ENCODE measurements at places on chromosomes 16 and 17.

DNA sequence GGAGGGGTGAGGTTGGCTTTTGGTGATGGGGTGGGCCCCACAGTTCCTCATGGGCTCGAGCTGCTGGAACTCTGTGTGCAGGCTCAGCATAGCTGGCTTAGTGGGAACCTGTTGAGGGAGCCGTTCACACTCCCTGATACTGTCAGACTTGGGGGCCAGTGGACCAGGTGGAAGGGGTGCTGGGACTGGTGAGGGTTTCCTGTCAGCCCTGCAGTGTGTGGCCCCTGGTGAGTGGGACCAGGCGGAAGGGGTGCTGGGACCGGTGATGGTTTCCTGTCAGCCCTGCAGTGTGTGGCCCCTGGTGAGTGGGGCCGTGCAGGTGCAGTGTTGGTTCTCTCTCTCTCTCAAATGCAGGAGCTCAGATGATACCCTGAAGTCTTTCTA is 45.1 kb upstream of the ZNF750 start:
- DNase-seq = no peak

DNA sequence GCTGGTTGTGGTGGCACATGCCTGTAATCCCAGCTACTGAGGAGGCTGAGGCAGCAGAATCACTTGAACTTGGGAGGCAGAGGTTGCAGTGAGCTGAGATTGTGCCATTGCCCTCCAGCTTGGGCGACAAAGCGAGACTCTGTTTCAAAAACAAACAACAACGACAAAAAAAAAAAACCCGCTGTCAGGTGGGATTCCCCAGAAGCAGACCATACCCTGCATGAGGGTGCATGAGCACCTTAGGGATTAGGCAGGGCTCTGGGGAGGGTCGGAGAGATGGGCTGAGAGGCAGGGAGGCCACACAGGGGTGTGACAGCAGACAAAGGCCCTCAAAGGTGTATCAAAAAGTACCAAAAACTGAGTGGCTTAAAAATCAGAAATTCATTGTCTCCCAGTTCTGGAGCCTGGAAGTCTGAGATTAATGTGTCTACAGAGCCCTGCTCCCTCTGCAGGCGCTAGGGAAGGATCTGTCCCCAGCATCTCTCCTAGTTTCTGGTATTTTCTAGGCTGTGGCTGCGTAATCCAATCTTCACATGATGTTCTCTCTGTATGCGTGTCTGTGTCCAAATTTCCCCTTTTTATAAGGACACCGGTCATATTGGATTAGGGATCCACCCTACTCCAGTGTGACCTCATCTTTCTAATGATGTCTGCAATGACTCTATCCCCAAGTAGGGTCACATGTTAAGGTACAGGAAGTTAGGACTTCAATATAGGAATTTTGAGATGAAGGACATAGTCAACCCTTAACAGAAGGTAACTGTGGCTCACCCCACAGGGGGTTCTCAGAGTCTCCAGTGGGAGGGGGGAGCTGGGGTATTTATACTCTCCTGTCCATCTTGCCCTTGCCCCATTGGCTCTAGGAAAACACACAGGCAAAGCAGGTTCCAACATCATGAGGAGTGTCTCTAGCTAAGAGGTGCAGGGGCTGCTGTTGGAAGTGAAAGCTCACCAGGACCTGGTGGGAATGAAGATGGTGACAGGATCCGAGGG is 13.6 kb upstream of the TVP23A start:
- no peak for DNase-seq

- no peak for DNase-seq
Observed at GRCh38 chr17:12320286-12320685, 299.6 kb downstream of the MAP2K4 start.

GRCh38 chr16:75957870-75958269 is 231.6 kb upstream of the CPHXL start:
- DNase-seq = no peak

DNA sequence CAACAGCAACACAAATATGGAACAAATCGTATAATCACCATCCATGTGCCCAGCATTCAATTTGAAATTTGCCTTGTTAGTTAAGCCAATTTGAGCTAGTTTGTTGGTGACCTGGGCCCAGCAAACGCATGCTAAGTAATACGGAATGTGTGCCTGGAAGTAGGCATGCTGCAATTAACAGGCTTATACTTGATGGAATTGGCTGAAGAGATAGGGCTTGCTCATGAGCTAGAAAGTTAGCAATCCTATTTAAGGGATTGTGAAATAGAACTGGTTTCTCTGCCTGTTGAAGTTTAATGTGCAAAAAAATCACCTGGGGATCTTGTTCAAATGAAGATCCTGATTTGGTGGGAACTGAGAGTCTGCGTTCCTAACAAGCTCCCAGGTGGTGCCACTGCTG is 8.5 kb upstream of the LPO start:
- no peak for DNase-seq

GRCh38 chr17:57862694-57863667 is 13.1 kb upstream of the MRPS23 start:
- no peak for DNase-seq

DNA sequence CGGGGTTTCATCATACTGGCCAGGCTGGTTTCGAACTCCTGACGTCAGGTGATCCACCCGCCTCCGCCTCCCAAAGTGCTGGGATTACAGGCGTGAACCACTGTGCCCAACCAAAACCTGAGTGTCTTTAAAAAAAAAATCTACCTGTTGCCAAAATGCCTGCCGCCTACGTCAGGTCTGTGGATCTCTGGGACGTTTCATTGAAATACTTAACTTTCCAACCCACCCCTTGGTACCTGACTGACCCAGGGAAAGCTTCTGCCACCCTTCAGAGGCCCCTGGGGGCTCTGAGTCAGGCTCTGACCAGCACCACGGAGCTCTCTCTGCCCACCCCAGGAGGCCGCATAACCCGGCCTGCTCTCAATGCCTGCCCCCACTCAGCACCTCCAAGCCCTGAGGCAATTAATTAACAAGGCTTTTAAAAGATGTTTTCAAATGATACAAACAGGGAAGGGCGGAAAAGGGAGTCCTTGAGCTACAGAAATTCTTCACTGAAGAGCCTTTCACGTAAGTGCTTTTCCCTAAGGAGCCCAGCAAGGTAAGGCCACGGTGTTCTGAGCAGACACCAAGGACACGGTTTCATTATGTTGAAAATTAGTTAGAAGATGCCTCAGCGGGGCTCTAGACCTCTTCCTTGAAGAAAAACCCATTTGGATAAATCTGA is 29.3 kb upstream of the GSG1L start:
- DNase-seq = no peak

GRCh38 chr16:88339930-88340754 is 42.6 kb upstream of the ZNF469 start:
- DNase-seq = no peak

DNA sequence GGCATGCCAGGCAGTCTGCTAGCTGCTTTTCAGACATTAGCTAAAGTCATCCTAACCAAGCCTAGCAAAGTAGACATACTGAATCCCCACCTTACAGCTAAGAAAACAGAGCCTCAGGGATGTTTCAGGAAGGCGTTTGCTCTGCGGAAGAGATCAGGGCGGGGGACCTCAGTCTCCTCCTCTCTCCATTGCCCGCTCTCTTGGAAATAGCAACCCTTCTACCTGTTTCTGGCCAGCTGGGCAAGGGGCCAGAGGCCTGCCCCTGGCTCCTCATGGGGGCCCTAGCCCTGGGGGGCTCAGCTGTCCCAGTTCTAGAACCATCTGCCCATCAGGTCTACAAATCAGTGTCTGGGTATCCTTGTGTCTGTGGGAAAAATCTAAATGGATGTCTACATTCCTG is 14.5 kb downstream of the PITPNM3 start:
- DNase-seq = no peak

- DNase-seq = no peak
Observed at GRCh38 chr16:67936880-67937605, 393 bp upstream of the PSMB10 start.

- DNase-seq = no peak
Observed at GRCh38 chr16:58574895-58575294, 54.7 kb downstream of the CNOT1 start.

- no peak for DNase-seq
Observed at GRCh38 chr17:21278450-21279197, 5.9 kb upstream of the MAP2K3 start.

DNA sequence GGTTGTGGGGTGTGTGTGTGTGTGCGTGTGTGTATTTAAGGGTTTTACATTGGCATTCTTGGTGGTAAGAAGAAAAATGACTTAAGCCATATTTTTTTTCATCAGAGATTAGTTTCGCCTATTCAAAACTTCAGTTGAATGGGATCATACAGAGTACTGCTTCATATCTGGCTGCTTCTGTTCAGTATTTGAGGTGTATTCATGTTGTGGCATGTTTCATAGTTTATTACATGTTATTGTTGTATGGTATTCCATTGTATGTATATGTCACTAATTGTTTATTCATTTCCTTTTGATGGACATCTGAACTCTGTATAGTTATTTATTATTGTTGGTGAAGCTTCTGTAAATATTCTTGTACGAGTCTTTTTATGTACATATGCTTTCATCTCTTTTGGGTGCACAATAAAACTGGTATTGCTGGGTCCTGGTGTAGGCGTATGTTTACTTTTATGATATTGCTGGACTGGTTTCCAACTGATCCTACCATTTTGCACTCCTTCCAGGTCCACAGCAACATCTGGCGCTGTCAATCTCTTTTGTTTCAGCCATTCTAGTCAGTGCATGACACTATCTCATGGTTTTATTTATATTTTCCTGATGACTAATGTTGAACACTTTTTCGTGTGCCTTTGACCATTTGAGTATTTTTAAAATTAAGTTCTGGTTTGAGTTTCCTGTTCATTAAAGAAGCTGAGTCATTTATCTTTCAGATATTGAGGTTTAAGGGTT is 77.4 kb upstream of the MAF start:
- no peak for DNase-seq

GRCh38 chr16:18800775-18801144 is 589 bp downstream of the ARL6IP1 start:
- DNase-seq = no peak

DNA sequence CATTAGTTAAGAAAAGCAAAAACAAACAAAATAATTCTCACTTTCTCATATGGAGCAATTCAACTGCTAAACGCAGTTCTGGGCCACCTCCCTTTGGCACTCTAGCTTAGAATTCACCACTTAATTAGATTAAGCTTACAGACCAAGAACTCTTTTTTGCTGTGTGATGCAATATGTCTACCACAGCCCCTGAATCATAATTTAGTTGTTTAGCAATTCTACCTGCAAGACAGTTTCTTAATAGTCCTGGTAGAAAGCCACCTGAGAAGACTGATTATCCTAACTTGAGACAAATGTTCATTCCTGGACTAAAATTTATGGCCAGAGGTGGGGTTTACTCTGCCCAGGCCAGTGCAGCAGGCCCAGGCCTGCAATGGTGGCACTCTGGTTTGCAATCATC is 205.9 kb downstream of the HS3ST3A1 start:
- no peak for DNase-seq

All from cortex of kidney (tissue), 1 donor.